Umbilical cord (tissue), 2 donors: ENCODE measurements at places on chromosomes 2 and 18. TPM values are rescaled to one million over a fixed set of nuclear protein-coding genes. Genes with fewer than 3 reads are reported as not detected.

DNA sequence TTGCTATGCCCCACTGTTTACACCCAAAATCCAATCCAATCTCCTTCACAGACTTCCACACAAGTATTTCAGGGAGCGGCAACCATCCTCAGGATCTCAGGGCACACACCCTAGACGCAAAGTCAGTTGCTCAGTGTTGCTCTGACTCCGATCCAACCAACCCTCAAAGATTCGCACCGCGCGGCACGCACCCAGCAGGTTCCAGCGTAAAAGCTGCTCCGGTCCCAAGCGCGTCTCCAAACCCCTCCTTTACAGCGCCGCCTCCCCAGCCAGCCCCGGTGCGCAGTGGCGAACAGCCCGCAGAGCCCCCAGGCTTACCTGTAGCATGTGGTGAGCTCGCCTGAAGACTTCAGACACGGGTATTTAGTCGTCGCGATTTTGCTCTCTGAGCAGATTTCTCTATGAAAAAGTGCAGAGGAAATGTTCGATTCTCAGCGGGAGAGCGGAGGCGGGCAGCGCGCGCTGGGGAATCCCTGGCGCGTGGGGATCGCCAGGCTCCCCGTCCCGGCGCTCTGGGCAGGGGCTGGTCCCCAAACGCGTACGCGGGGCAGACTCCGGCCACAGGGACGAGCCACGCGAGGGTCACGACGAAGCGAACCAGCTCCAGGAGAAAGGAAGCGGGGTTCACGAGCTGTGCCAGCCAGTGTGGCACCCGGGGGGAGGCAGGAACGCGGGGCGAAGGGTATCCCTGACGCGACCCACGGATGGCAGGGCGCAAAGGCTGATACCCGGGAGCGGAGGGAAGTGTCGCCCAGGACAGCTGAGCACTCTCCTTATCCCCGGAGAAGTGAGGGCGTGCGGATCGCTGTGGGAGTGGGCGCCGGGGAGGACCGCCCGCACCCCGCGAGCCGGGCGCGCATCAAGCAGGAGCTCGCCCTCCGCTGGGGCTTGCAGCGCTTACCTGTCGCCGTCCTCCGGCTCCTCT, 650 bp downstream of the CCBE1 start:
- DNase-seq = no peak

GRCh38 chr18:46754661-46755292, 2.1 kb downstream of the ST8SIA5 start:
- no peak for DNase-seq

GRCh38 chr2:96402591-96402990, 67.0 kb downstream of the NCAPH start:
- no peak for DNase-seq

GRCh38 chr2:172091761-172092566, 6.7 kb downstream of the DLX1 start:
- DNase-seq = no peak

Gene ARMC9
- 25.8 TPM for total RNA-seq

GRCh38 chr2:240986787-240987411, 11.5 kb upstream of the SNED1 start:
- no peak for DNase-seq

DNA sequence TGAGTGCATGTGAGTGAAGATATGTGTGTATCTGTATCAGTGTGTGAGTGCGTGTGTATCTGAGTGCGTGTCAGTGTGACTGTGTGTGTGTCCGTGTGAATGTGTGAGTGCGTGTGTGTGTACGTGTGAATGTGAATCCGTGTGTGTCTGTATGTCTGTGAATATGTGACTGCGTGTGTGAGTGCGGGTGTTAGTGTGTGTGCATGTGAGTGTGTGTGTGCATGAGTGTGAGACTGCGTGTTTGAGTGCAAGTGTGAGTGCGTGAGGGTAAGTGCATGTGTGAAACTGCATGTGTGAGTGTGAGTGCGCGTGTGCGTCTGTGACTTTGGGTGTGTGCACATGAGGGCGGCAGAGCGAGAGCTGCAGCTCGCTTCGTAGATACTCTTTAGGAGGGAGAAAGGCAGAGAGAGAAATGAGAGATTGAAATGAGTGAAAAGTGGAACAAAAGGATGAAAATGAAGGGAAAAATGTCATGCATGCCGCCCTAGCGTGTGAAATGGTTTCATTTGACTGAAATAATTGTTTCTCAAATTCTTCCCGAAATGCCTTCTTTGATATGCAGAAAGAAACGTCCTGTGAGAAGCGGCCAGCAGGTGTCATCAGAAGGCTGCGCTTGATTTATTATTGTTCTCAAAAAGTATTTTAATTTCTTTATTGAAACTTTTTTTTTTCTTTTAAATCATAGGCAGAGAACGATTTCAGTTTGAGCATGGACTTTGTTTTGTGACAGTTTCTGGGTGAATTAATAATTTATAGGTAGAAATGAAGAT, 25.6 kb downstream of the ZNF407 start:
- DNase-seq = no peak
